ENCODE measurements at places on chromosomes 3 and 15. TPM values are rescaled to one million over a fixed set of nuclear protein-coding genes. Genes with fewer than 3 reads are reported as not detected.

Gene PDCD10
- total RNA-seq, result 55.1 TPM

Gene EIF4A2
- 333 TPM for total RNA-seq

Gene CLDN16
- 27.3 TPM for total RNA-seq

Gene DPH3
- total RNA-seq, result 19.3 TPM

Gene SLC22A14
- 0.19 TPM for total RNA-seq

Data from kidney (tissue), 22 donors.